ENCODE measurements at places on chromosomes 6 and 20.
A peak's percentile ranks its signal among the peaks of the same experiment; 100 is the strongest.

GRCh38 chr20:32018269-32019155 lies 8.3 kb downstream of the CCM2L start:
- peaks cover 20% of the 10 kb centered on the region for H3K4me1 ChIP-seq
- DNase-seq: peak; percentile 78
- H3K4me3 ChIP-seq: peak overlapping the region; percentile 89

DNA sequence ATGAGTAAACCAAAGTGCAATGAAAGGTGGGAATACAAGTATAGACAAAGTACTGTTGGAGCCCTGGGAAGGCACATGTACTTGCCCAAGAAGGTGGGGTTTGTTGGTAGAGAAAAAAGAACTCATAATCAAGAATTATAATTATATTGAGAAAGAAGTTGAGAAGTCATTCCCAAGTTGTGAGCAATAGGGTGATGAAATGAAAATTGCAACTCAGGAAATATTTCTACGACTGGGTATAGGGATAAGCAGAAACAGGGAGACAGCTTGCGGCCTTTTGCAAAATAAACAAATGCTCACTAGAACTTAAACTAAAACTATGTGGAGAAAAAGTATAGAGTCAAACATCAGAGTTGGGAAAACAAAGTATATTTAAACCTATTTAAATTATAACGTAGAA lies 250.7 kb upstream of the FAM83B start:
- no peak for DNase-seq
- H3K36me3 ChIP-seq: no peaks in the 10 kb centered on the region
- no peaks in the 10 kb centered on the region for H3K4me1 ChIP-seq
- H3K27ac ChIP-seq: no peak overlapping the region
- H3K4me3 ChIP-seq: no peak overlapping the region

- peaks cover 11% of the 10 kb centered on the region for H3K4me1 ChIP-seq
- H3K27me3 ChIP-seq: no peaks in the 10 kb centered on the region
- H3K27ac ChIP-seq: no peak overlapping the region
- no peaks in the 10 kb centered on the region for H3K36me3 ChIP-seq
Observed at GRCh38 chr6:56816370-56816769, 138.5 kb upstream of the BEND6 start.

GRCh38 chr6:31574106-31575061 lies 981 bp upstream of the TNF start:
- peaks cover 8% of the 10 kb centered on the region for H3K27me3 ChIP-seq
- H3K36me3 ChIP-seq: no peaks in the 10 kb centered on the region
- peaks cover 13% of the 10 kb centered on the region for H3K4me1 ChIP-seq
- no peak overlapping the region for H3K4me3 ChIP-seq

DNA sequence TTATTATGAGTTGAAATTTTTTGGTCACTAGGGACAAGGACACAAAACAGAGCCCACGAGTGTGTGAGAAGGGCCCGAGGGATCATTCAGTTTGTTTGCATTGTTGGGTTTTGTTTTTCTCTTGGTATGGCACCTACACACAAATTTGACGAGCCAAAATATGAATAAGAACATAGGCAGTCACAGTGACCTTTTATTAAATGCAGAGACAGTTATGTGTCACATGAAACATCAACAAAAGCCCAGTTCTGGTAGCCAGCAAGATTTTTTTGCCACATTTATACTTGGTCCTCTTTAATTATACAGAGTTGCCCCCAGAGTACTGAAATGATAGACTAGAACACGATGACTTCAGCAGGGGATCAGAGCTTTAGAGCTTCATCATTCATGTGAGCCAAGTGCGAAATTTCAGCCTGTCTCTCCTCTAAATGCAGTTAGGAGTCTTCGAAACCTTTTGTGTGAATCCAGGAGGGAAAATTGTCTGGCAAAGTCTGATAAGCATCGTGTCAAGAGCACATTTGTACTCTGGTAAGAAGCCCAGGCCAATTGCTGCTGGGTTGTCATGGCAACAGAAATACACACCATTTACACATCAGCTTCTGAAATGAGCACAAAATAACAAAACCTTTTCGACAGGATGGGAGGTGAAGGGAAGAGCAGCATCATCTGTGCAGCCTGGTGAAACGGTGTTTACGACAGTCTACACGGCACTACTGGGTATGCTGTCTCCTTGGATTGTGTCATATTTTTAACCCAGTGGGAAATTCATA lies 79.2 kb upstream of the RIPOR2 start:
- H3K4me1 ChIP-seq: peaks cover 8% of the 10 kb centered on the region
- DNase-seq: peak; percentile 18
- peaks cover 3% of the 10 kb centered on the region for H3K27me3 ChIP-seq
- H3K4me3 ChIP-seq: no peak overlapping the region
- no peaks in the 10 kb centered on the region for H3K36me3 ChIP-seq

DNA sequence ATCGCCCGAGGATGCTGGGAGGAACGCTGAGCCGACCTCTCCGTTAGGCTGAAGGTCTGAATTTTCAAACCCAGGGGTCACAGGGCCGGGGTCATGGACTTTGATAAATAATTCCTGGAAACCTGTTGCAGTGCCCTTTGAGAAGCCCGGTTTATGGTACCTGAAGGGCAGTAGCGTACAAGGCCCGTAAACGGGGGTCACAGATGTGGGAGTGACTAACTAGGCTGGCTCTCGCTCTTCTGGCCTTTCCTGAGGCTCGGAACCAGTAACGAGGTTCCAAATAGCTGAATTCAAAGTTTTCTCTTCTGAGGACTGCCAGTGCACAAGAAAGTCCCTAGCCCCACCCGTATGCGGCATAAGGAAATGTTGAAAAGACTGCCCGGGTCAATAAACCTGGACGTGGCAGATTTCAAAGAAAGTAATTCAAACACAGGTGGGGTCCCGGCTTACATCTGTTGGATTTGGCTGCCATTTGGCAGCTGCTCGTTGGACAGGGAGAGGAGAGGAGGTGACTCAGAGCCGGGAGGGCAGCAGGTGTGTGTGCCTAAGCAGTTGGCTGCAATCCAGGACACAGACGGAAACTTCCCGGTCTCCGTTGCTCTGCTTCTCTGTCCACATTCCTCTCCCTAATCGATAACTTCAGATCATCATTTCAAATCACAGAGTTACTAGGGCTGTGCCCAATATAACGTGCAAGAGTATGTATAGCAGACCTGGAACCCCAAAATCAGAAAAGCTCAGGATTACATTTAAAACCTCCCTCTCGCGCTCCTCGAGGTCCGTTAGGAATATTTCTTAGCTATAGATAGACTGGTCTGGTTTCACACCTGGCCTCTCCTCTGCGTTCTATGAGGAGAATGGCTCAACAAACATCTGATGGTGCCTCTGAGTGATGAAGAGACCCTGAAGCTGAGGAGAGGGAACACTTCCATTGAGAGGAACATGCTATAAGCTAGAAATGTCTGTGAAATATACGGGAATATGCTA lies 765 bp upstream of the GMDS start:
- peaks cover 4% of the 10 kb centered on the region for H3K36me3 ChIP-seq
- H3K27me3 ChIP-seq: peaks cover 8% of the 10 kb centered on the region
- H3K4me1 ChIP-seq: peaks cover 27% of the 10 kb centered on the region
- peak; percentile 35 for DNase-seq
- H3K4me3 ChIP-seq: peak overlapping the region; percentile 96

- no peak overlapping the region for H3K27ac ChIP-seq
- no peaks in the 10 kb centered on the region for H3K36me3 ChIP-seq
- H3K4me1 ChIP-seq: no peaks in the 10 kb centered on the region
- H3K4me3 ChIP-seq: no peak overlapping the region
- peaks cover 3% of the 10 kb centered on the region for H3K27me3 ChIP-seq
Observed at GRCh38 chr6:1670711-1671462, 61.2 kb downstream of the FOXC1 start.

DNA sequence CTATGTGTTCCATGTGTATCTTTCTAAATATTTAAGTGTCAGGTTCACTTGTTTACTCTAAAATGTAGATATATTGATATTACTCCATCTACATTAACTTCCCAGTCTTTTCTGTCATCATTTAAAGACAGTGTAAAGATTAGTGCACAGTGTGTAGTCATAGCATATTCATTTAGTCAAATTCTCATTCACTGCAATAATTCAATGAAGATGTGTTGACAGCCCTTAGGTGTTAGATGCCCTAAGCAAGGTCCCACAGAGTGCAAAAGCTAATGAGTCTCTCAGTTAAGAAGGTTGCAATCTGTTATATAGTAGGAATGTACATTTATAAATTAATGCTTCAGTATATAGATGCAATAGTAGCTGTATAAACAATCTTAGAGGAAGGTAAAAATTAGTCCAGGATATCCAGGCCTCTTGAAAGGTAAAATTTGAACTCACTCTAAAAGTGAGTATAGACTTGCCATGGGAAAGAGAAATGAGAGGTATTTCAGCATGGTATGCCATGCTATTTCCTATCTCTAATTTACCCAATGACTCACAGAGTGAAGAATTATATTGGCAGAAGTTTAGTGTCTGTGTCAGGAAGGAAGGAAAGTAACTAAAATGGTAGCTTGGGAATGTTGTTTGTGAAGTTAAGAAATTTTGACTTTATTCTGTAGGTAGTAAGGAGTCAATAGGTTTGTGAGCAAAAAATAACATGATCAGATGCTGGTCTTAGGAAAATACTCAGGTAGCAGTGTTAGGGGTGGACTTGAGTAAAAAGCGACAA lies 969.9 kb upstream of the CITED2 start:
- DNase-seq: no peak
- H3K4me1 ChIP-seq: peaks cover 8% of the 10 kb centered on the region
- H3K36me3 ChIP-seq: no peaks in the 10 kb centered on the region

GRCh38 chr20:62659488-62660239 lies 17.4 kb downstream of the SLCO4A1 start:
- no peak overlapping the region for H3K4me3 ChIP-seq
- H3K36me3 ChIP-seq: no peaks in the 10 kb centered on the region
- peaks cover 9% of the 10 kb centered on the region for H3K27me3 ChIP-seq
- no peak overlapping the region for H3K27ac ChIP-seq
- no peak for DNase-seq

DNA sequence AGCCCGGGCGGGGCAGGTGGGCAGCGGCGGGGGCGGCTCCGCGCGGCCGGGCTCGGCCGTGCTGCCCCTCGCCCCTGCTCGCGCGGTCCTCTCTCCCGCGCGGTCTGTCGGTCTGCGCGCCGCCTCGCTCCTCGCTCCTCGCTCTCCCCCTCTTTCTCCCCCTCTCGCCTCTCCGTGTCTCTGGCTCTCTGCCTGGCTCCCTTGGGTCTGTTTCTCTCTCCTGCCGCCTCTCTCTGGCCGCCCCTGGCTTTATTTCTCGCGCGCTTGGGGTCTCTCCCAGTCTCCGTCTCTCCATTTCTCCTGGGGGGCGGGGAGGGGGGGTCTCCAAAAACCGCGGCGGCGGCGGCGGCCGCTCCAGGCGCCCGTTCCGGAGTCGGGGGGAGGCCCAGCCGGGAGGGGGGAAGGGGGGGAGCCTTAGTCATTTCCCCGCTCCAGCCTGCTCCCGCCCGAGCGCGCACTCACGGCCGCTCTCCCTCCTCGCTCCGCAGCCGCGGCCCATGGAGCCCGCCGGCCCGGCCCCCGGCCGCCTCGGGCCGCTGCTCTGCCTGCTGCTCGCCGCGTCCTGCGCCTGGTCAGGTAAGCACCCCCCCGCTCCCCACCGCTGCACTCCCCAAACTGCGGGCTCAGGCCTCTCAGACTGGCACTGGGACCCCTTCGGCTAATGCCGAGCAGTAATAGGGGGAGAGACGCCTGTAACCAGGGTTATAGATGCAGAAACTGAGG lies at the start of gene SIRPA:
TSS of gene SIRPA (plus strand) at position 457 of the 723 bp plus-strand sequence. CDS start at position 498, 41 bp downstream.
- H3K27me3 ChIP-seq: peaks cover 15% of the 10 kb centered on the region
- H3K36me3 ChIP-seq: peaks cover 18% of the 10 kb centered on the region
- peaks cover 67% of the 10 kb centered on the region for H3K4me1 ChIP-seq
- peak; percentile 39 for DNase-seq
- H3K4me3 ChIP-seq: peak within 1 kb of the TSS; percentile 99

DNA sequence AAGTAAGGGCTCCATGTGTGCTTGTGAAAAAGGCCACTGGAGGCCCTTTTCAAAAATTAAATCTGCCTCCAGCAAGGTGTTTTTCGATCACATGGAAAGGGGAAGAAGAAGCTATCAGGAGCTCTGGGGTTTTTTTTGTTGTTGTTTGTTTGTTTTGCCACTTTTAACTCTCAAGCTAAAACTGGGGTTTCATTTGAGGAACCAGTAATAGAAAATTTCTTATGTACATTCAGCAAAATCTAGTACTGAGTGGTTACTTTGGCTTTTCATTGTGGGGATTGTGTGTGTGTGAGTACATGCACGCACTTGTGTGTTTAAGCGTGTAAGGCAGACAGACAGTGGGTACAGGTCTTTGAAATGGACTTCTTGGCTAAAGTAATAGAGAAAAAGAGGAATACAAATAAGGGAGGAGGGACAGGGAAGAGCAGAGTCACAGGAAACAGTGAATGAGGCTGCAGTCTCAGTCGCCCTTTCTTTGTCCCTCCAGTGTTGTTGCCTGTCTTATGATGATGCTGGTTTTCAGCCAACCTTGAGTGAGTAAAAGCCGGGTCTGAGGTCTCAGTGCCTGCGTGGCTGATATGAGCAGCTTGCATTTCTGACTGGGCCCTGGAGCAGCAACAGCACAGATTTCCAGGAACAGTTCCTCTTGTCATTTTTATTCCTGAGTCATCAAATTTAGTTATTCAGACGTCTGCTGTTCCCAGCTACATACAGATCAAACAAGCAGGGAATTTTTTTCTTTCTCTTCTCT lies 26.2 kb downstream of the SLC16A10 start:
- no peaks in the 10 kb centered on the region for H3K27me3 ChIP-seq
- H3K36me3 ChIP-seq: no peaks in the 10 kb centered on the region
- DNase-seq: no peak
- no peak overlapping the region for H3K4me3 ChIP-seq

All from endothelial cell (in vitro differentiated cells).